ENCODE measurements at places on chromosomes 4 and X. TPM values are rescaled to one million over a fixed set of nuclear protein-coding genes. Genes with fewer than 3 reads are reported as not detected.

DNA sequence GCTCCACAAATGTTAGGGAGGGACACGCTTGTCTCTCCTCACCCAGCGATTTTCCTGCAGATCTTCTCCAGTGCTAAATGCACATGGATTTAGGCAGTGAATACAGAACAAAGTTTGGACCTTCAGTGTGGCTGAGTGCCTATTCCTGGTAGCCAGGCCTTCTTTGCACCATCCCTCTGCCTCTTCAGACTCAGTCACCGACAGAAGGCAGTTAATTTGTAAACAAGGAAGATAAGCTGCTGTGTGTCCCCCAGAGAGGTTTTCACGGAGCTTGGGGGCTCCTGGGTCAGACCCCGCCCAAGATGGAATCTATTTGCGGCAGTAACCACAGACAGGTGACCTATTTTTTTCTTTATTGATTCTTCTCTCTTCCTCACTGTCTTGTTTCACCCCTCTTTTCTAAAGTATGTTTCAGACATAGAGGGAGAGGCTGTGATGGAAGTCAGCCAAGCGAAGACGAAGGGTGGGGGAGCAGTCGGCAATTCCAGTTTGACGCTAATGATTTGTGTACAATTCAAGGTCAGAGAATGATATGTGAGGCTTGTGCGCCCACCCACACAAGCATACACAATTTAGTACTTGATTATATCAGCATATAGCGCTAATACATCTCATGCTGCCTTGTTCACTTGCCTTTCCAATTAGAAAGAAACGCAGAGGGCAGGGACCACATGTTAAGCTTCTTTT lies 200.8 kb downstream of the MGST2 start:
- no peak for DNase-seq

DNA sequence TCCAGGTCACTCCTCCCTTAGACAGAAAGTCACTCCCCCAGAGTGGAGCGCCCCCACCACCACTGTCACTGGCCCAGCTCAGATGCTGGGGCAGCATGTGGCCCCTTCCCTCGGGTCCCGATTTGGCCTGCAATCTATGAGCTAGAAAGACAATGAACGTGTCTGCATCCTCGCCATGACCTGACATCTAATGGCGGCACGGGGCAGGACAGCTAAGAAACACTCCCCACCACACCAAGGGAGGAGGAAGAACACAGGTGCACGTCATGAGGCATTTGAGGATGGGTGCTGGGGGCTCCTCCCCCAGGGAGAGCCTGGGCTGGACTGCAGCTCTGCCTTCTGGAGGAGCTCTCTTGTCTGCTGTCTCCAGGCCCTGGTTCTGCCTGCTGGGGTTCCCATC lies 8.7 kb downstream of the RNF212 start:
- no peak for DNase-seq

DNA sequence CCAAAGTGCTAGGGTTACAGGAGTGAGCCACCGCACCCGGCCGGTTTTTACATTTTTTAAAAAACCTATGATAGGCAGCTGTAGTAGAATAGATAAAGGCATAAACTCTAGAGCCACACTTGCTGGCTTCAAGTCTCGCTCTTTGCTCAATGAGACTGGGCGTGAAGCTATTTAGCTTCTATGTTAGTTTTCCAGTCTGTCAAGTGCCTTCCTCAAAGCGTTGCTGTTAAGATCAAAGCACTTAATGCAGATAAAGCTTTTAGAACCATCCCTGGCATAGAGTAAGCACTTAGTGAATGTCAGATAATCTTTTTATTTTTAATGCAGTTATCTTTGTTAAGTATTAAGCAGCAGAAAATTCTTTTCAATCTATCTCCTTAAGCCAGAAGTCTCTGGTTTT lies 42.0 kb upstream of the BMPR1B start:
- DNase-seq: no peak

- DNase-seq: no peak
Observed at GRCh38 chr4:110418641-110419040, 57.3 kb upstream of the ENPEP start.

GRCh38 chrX:132114607-132115006 lies 13.2 kb downstream of the FRMD7 start:
- no peak for DNase-seq

- no peak for DNase-seq
Observed at GRCh38 chr4:2691313-2691712, 64.8 kb downstream of the TNIP2 start.

GRCh38 chrX:39772057-39772832 lies 325.5 kb downstream of the BCOR start:
- DNase-seq: no peak

Gene C4orf50
- not detected for total RNA-seq

Gene SHOX
- not detected for total RNA-seq

Gene WDR44
- total RNA-seq: 8.1 TPM

Measured in epithelial cell of proximal tubule (primary cell).